ENCODE measurements at places on chromosomes 7 and 10.

GRCh38 chr7:51242007-51242691, 74.5 kb downstream of the COBL start:
- no peak for DNase-seq

DNA sequence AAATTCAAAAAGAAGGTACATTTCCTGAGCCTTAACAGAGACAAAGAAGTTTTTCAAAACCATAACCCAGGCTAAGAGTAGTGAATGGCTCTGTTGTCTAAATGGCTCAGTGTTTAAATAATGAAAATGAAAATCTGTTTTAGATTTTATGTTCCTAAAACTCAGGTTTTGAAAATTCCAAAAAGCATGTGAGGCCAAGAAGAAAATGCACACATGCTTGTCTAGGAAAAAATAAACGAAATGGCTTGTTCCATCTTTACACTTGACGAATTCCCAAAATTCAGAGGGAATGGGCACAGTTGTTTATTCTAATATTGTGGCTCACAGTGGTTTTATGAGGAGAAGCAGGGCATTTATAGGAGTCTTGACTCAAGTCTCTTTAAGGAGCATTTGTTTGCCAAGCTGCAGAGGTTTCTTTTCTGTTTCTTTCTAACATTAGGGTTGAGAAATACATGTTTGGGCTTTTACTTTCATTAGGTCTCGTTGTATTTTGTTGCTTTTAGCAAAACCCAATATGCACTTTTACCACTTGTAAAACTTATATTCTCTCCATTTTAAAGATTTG, 527.6 kb upstream of the ANKRD30A start:
- no peak for DNase-seq

DNA sequence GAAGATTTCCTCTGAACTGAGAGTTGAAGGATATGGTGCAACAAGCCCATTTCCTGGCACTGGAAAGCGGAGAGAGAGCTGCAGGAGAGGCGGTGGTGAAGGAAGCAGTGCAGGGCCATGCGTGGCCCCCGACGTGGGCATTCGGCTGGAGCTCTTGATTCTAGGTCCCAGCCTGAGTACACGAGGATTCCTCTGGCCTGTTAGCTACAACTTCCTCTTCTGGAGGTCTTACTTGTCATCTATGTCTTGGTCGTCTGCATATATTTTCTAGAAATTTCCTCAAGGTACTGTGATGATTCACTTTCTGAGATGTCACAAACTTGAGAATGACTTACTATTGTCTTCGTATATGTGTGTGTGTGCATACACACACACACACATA, 59.2 kb upstream of the JAZF1 start:
- DNase-seq: no peak

- DNase-seq: no peak
Observed at GRCh38 chr7:27185854-27186667, 1.0 kb upstream of the HOXA11 start.

GRCh38 chr7:31962246-31962645, 108.0 kb downstream of the PDE1C start:
- no peak for DNase-seq

DNA sequence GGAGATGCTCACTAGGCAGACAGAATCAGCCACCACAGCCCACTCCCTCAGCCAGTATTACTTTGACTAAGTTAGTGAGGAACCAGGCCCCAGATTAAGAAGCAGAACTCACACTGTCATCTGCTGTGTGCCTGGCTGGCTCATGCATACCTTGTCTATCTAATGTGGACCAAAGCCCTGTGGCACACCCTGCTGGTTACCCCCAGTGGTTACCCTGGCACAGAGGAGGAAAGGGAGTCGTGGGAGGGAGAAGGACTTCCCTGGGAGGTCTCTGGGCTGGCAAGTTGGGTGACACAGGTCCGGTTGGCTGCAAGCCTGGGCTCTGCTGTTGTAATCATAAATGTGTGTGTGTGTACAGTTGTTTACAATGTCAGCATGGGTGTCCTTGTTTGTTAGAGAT, 7.5 kb upstream of the SH2D4B start:
- peak; percentile 48 for DNase-seq

GRCh38 chr10:95865814-95866466, 41.8 kb upstream of the CC2D2B start:
- no peak for DNase-seq

GRCh38 chr10:117775526-117775925, 233.0 kb downstream of the EMX2 start:
- DNase-seq: no peak

DNA sequence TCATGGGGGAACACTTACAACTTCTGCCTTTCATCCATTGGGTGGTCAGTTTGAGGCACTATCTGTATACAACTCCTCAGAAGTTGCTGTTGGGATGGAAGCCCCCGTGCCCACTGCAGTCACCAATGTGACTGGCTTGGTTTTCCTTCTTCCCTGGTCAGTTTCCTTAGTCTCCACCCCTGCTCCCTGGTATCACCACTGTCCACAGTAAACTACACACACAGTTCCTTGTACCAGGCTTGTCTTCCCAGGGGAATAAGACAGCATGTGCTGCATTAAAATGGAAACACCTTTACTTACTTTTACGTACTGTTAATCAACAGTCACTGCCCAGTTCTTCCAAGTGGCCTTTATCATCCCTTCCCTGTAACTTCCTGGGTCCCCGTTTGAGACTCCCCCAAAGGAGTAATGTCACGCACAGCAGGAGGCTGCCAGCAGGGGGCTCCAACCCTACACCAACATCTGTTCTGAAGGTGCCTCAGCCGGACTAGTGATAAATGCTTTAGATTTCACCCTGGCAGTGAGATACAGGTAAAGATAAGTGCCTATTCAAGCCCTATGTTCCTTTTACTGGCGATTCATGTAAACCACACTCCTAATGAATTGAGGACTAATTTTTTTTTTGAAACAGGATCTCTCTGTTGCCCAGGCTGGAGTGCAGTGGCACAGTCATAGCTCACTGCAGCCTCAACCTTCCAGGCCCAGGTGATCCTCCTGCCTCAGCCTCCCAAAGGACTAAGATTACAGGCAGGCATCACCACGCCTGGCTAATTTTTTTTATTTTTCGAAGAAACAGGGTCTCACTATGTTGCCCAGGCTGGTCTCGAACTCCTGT, 45.3 kb upstream of the PIK3AP1 start:
- DNase-seq: peak; percentile 80

GRCh38 chr7:27640884-27641574, 21.7 kb downstream of the HIBADH start:
- no peak for DNase-seq

GRCh38 chr10:37937864-37938263, 38.6 kb downstream of the ZNF25 start:
- DNase-seq: no peak

DNA sequence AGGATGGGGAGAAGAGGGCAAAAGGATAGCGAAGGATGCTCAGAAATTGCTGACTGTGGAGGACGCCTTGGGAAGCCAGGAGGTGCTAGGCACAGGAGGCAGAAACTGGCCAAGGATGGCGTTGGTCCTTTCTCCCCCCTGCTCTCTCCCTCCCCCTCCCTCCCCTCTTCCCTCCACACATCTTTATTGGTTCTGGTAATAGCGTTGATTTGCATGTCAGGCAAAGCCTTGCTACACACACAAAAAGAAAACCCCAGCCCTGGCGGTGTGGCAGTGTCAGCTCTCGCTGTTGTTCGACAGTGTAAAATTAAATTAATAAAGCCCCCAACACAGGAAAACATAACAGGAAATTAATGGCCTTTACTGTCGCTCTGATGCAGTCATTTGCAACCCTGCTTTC, 47.2 kb downstream of the PAX2 start:
- DNase-seq: no peak

GRCh38 chr7:30422922-30423321, 55.7 kb downstream of the NOD1 start:
- DNase-seq: no peak

GRCh38 chr7:20647036-20647435, 31.6 kb downstream of the ABCB5 start:
- DNase-seq: no peak

GRCh38 chr7:96331233-96331632, 9.3 kb upstream of the SLC25A13 start:
- no peak for DNase-seq

DNA sequence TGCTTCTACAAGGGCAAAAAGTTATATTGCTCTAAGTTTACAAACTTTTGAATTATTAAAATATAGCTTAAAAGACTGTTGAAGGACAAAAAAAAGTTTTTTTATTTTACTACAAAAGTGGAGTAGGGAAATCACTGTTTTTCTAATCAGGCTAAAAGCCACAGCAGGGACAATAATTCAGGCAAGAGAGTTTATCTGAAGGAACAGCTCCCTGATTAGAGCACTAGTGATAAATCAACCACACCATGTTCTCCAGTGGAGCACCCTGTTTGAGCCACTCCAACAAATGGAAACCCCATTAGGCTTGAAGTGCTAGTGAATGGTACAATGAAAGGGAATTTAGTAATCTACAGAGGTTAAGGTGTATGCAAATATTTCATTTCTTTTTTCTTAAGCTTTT, 357.1 kb downstream of the SEMA3D start:
- no peak for DNase-seq
